Dermis lymphatic vessel endothelial cell (primary cell): ENCODE measurements at places on chromosomes 12 and 14. TPM values are rescaled to one million over a fixed set of nuclear protein-coding genes. Genes with fewer than 3 reads are reported as not detected.

TMEM52B gene
- not detected in 2 replicates for total RNA-seq

PAWR gene
- total RNA-seq = 79.3 and 93.8 TPM in 2 replicates

NOVA1 gene
- total RNA-seq = not detected in 2 replicates

RILPL1 gene
- 3.6 and 4.7 TPM in 2 replicates for total RNA-seq

NRXN3 gene
- total RNA-seq = under 0.01 TPM in 1 of 2 replicates, not detected in the other
